ENCODE measurements at places on chromosomes 6 and 20. TPM values are rescaled to one million over a fixed set of nuclear protein-coding genes. Genes with fewer than 3 reads are reported as not detected.

DNA sequence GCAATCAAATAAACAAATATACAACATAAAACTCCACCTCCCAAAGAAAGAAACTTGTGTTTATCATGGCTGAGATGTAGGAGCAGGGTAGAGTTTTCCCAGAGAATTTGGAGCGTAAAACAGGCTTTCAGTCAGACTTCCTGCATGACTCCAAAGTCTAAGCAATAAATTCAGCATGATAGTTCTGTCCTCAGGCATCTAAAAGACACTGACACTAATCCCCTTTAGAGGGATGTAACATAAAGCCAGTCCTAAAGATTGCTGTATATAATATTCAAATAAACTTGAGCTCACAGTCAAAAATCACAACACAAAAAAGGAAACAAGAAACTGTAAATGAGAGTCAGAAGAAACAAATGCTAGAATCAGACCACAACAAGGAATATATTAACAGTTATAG is 234.4 kb downstream of the CENPW start:
- no peak for DNase-seq

VSTM2L gene
- 8.0 TPM for total RNA-seq

DSE gene
- 161 TPM for total RNA-seq

DNA sequence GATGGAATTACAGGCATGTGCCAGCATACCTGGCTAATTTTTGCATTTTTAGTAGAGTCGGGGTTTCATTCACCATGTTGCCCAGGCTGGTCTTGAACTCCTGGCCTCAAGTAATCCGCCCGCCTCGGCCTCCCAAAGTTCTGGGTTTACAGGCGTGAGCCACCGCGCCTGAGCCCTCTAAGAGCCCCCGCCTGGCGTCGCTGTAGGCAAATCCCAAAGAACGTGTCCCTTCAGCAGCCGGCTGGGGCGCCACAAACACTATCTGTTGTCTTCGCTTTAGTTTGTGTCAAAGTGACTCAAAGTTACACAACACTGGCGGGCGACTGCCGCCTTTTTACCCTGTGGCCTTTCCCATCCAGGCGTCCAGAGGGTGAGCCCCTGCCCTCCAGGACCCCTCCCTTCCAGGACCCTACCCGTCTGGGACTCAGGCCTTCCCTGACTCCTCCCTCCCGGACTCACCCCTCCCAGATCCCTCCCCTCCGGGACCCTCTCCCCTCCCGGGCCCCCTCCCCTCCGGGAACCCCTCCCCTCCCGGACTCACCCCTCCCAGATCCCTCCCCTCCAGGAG is 940 bp upstream of the ADRM1 start:
- DNase-seq, result peak; percentile 84

DNA sequence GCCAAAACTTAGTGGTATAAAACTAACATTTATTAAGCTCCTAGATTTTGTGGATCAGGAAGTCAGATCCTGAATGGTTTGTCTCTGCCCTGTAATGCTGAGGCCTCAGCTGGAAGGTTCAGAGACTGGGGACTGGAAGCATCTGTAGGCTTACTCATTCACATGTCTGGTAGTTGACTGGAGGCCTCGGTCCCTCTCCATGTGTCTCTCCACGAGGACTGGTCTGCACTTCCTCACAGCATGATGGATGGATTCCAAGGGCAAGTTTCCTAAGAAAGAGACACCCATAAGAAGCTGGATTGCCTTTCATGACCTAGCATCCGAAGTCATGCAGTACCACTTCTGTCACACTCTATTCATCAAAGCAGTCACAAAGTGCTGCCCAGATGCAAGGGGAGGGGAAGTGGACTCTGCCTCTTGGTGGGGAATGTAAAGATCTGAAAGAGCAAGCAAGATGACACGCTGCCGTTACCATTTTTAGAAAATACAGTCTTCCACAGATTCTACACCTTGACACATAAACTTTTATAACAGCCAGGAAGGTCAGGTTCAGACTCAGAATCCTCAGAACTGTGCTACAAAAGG is 17.2 kb upstream of the MDGA1 start:
- DNase-seq, result no peak

DNA sequence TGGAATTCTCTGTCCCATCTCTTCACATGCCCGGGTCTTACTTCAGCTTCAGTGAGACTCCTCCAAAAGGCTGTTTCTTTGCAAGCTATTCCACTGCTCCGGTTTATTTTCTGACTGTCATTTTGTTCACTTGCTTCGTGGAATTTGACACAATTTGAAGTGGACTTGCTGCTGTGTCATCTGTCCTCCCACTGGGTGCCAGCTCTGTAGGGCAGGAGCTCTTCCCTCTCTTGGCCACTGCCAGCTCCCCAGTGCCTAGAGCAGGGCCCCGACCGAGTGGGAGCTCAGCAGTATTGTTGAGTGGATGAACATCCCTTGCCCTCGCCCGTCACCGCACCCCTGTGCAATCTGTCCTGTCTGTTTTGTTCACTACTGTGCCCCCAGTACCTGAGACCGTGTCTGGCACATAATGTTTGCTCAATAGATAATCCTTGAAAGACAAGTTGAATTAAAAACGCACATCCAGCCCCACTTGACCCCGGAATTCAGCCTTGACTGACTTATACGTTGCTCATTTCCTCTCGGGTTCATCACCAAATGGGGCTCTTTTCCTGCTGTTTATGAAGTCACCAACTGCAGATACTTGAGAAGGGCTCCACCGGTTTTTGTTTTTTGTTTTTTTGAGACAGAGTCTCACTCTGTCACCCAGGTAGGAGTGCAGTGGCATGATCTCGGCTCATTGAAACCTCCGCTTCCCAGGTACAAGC is 170.3 kb upstream of the KCNG1 start:
- DNase-seq, result no peak

GRCh38 chr6:159483259-159483658 is 209.8 kb downstream of the SOD2 start:
- DNase-seq, result no peak

SLC17A3 gene
- total RNA-seq, result 5.6 TPM

All from renal cortical epithelial cell (primary cell).